ENCODE measurements at places on chromosomes 2 and 18. TPM values are rescaled to one million over a fixed set of nuclear protein-coding genes. Genes with fewer than 3 reads are reported as not detected.

DNA sequence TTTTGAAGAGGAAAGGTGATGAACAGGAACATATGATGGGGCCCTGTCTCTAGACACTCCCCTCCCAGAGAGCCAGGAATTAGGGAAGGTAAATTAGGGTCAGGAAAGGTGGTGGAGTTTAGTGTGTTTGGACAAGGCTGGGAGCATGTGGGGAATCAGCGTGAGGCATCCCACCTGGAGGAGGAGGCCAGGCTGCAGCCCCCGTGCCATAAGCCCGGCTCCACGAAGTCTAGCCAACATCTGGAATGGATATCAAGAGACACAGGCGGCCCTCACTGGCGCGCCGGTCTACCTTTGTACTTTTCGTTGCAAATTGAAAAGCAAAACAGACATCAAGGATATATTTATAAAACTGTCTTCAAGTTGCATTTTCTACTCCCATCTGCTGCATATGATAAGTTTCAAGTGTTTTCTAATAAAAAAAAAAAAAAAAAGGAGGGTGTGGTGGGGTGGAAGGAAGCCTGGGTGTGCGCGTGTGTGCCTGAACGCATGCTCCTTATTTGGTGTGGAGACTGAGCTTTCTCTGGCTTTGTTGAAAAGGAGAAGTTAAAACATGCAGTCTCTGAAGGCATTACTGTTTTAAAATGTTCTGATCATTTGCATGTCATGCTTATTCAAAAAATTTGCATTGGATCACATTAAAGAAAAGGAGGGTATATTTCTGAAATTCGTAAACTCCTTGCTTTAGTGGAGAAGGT, 546.7 kb upstream of the ID2 start:
- DNase-seq, result no peak

DNA sequence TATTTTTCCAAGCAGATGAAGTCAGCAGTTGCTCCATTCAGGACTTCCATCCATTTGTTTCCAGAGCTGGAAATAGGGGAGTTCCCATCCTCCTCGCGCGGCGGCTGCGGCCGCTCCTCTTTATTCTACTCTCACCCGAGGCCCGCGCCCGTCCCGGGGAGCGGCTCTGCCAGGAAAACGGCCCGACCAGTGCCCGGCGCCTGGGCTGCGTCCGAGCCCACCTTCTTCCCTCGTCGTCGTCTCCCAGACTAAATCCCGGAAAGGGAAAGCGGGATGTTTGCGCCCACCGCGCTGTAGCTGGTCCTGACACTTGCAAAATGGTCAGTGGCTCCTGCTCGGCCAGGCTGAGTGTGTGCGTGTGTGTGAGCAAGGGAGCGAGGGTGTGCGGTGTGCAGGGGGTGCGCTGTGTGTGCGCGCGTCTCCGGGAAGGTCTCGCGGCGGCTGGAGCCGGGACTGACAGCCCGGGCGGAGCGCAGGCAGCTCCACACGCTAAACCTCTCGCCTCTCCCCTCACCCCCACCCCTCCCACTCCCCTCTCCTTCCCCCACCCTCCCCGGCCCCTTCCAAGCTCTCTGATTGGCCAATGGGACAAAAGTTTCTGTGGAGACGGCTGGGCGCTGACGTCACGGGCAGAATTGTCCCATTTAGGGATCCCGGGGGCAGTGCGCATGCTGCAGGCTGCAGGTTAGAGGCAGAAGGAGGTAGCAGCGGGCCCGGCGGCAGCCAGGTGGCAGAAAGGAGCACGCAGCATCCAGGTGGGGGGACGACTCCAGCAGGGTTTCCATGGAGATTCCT, at the start of gene NOL4:
NOL4 (minus strand) TSS at position 491 of the 795 bp plus-strand sequence. CDS start 1,660 bp downstream, outside the sequence.
- DNase-seq, result peak; percentile 99

- no peak for DNase-seq
Measured at GRCh38 chr2:76174505-76174904, 463.8 kb upstream of the GCFC2 start.

DNA sequence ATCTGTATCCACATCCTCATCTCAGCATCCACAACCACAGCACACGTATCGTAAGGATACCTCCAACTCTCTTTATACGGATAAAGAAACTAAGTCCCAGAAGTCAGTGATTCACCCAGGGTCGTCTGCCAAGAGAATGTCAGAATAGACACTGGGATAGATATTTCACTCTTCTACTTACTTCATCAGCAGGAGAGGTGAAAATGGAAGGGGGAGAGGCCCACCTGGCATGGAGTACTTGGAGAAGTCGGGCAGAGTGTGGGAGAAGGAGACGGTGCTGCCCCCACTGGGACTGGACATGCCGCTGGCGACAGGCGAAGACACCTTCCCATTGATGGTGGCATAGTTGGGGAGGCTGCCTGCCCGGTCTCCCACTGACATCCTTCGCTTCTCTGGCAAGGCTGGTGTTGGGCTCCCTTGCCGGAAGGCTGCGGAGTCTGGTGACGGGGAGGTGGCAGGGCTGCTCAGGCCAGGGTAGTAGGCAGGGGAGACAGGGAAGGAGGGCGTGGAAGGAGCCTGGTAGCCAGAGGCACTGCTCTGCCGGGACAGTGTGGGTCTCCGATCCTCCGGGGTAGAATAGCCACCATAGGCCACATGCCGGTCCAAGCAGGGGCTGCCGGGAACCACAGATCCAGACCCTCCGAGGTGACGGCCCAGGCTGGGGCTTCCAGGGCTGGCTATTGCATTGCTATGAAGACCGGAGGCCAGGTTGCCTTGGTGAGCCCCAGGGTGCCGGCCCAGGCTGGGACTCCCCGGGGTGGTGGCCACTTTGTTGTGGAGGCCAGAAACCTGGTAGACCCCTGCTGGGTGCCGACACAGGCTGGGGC, 185.1 kb downstream of the TNS1 start:
- no peak for DNase-seq

SULT1C4 gene
- 4.9 TPM for total RNA-seq
